ENCODE measurements at places on chromosomes 6 and 20.

DNA sequence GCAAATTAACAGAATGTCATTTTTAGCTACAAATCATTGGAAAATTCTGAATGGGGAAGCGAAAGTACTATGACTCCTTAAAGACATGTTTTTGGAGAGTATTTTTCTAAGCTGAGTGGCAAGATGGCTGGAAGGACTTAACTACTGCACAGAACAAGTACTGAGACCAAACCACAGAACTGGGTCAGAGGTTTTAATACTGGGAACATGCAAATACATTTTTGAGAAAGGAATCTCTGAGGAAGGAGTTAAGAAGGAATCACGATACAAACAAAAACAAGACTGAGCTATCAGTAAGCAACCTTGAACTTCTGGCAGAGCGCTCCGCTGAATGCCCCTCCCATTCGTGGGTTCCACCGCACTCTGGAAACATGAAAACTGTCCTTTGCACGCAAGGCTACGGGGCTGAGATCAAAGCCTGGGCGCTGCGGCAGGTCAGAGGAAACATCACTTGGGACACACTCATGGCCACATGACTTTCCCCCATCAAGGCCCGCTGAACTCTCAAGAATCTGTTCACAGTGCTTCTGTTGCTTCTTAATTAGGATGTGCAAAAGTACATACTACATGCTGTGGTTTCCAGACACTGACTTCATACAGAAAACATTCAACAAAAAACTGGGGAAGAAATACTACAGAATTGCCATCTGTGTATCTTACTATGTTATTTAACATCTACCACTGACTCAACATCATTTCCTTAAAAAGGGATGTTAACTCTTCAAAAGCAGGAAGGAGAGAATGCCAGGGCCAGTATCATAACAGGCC lies 27.8 kb downstream of the SLC23A2 start:
- no peak for DNase-seq

DNA sequence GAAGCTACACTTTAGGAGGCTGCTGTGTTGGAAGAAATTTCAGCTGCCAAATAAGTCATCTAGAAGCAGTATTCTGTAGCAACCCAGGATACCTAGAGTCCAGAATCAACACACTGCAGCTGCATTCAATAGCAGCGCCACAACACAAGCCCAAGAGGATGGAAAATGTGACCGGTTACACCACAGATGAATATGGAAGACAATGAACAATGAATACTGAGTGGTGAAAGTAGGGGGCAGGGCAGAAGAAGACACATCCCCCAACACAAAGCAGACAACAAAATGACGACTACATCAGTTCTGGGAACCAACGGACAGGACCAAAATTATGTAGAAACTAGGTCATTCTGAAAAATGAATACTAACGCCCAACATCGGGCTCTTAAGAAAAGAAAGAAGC lies 38.2 kb downstream of the KIF6 start:
- DNase-seq: no peak

GRCh38 chr6:37058084-37058586 lies 52.7 kb downstream of the FGD2 start:
- DNase-seq: peak; percentile 85

DNA sequence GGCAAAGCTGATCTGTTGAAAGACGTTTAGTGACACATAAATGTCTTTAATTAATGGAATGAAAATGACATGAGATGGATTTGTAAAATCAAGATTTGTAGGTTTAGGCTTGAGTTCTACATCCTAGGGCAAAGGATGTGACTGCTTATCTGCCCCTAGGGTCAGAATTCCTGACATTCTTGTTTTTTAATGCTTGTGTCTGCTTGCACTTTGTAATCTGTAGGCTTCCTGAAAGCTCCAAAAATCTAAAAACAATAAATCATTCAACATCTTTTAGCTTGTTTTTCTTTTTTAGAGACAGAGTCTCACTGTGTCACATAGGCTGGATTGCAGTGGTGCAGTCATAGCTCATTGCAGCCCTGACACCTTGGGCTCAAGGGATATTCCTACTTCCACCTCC lies 107.9 kb upstream of the MLIP start:
- no peak for DNase-seq

DNA sequence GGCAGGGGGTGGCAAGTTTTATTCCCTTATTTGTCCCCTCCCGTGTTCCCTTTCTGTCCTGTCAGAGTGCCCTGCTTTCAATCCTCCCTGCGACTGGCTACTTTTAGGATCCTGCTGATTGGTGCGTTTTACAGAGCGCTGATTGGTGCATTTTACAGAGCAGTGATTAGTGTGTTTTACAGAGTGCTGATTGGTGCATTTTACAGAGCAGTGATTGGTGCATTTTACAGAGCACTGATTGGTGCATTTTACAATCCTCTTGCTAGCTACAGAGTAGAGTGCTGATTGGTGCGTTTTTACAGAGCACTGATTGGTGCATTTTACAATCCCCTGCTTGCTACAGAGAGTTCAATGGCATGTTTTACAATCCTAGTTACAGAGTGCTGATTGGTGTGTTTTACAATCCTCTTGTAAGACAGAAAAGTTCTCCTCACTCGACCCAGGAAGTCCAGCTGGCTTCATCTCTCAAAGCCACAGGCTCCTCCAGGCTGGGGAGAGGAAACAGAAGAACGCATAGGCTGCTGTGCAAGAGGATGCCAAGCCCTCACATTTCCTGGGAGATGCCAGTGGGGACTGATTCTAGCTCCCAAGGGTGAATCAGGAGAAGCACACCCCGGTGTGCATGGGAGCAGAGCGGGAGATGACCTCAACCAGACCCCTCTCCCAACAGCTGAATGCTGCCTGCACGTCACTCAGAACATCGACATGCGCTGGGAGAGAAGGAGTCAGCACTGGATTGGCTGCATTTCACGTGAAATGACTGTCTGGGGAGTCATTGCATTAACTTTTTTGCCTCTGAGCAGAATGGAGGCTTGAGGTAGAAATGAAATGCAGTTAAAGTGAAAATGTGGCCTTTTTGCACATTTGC lies 48.3 kb upstream of the SLC22A23 start:
- no peak for DNase-seq

GRCh38 chr20:14761903-14762302 lies 424.5 kb upstream of the FLRT3 start:
- DNase-seq: no peak

GRCh38 chr6:132132422-132132821 lies 181.2 kb upstream of the CCN2 start:
- no peak for DNase-seq

GRCh38 chr6:153842491-153842890 lies 196.5 kb upstream of the OPRM1 start:
- no peak for DNase-seq

GRCh38 chr20:4836935-4837334 lies 115.2 kb downstream of the PRND start:
- no peak for DNase-seq

GRCh38 chr6:49565855-49566254 lies 15.4 kb downstream of the C6orf141 start:
- DNase-seq: no peak

GRCh38 chr20:50646483-50646996 lies 44.8 kb downstream of the RIPOR3 start:
- no peak for DNase-seq

DNA sequence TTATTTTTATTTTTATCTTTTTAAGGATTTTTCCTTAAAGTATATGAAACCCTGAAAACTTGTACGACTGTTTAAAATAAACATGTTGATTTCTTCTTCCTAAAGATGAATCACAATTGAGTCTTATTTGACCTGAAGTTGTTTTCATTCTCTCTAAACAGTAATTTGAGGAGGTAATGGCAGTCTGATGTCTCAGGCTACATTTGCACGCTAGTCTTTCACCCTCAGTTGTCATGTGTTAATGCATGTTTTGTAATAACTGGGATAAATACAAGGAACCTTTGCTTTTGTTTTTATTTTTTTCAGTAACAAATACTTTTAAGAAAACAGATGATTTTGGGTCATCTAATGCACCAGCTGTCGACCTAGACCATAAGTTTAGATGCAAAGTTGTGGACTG lies 55.2 kb downstream of the SCAND1 start:
- no peak for DNase-seq

- no peak for DNase-seq
Measured at GRCh38 chr6:56959094-56959493, 4.2 kb downstream of the BEND6 start.

DNA sequence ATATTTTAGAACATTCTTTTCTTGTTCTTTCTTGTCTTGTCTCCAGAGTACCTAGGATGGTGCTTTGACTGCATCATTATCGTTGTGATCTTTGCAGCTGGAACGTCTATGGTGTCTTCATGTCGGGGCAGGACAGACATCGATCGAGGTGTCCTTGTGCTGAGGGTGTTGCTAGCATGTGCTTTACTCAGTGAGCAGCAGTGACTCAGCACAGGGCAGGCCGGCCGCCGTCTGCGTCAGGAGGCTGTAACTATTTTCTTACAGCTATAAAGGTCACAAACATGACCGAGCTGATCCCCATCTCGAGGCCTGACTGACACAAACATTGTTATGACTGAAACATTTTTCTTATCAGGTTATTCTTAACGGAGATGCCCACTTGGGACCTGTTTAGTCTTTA lies 14.9 kb upstream of the CTCFL start:
- no peak for DNase-seq

- DNase-seq: no peak
Measured at GRCh38 chr6:47687432-47687831, 10.9 kb upstream of the ADGRF4 start.

DNA sequence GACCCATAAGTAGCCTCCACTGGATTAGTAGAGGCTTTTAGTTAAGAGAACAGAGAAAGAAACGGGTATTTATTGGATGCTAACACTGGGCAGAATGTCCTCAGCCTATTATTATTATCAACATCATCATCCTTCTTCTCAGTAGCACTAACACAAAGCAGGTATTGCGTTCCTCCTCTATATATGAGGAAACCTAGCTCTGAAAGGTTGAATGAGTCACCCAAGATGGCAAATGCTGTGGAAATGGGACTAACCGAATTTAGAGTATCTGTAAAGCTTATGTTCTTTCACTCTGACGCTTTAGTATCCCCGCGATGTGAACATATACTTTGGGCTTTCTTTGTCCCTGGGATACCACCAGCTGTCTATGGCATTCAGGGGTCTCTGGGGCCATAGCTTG lies 77.0 kb downstream of the ADTRP start:
- DNase-seq: no peak

DNA sequence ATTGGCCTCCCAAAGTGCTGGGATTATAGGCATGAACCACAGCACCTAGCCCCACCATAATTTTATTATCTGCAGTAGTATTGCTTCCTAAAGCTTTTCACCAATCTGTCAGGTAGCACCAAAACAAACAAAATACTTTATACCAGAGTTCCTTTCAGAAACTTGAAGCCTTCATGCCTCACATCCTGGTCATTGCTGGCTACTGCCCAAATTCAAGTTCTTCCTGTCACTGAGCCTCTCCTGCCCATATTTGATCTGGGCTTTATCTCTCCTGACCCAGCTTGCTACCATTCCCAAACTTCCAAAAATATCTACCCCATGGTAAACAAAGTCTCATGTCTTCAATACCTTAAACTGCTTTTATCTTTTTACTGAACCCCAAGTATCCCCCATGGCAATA lies 34.9 kb upstream of the DST start:
- DNase-seq: no peak

DNA sequence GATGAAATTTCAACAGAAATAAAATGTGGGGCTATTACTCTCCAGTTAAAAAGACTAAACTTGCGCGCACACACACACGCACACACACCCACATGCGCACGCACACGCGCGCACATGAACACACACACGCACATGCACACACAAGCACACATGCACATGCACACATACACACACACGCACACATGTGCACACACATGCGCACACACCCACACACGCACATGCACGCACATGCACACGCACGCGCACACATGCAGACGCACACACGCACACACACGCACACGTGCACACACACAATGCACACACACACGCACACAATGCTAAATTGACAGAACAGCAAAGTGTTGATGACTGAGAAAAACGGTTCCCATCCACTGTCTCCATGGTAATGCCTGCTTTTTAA lies 754.1 kb downstream of the CBLN4 start:
- DNase-seq: no peak

DNA sequence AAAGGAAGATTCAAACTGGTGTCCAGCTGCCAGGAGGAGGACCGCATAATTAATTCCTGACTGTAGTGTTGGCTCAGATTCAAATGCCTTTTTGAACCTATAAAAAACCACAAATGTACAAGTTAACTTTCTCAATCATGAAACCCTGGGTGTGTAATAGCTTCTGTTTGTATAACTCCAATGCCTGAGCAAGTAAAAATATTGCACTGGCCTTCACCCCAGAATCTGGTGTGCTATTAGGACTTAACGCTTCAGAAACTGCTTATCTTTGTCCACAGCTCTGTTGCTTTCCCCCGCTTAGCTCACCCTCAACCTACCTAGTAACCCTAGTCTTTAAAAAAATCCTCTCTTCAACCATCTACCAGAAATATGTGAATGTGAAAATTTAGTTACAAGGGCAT lies 119.1 kb upstream of the MAP7 start:
- DNase-seq: no peak

DNA sequence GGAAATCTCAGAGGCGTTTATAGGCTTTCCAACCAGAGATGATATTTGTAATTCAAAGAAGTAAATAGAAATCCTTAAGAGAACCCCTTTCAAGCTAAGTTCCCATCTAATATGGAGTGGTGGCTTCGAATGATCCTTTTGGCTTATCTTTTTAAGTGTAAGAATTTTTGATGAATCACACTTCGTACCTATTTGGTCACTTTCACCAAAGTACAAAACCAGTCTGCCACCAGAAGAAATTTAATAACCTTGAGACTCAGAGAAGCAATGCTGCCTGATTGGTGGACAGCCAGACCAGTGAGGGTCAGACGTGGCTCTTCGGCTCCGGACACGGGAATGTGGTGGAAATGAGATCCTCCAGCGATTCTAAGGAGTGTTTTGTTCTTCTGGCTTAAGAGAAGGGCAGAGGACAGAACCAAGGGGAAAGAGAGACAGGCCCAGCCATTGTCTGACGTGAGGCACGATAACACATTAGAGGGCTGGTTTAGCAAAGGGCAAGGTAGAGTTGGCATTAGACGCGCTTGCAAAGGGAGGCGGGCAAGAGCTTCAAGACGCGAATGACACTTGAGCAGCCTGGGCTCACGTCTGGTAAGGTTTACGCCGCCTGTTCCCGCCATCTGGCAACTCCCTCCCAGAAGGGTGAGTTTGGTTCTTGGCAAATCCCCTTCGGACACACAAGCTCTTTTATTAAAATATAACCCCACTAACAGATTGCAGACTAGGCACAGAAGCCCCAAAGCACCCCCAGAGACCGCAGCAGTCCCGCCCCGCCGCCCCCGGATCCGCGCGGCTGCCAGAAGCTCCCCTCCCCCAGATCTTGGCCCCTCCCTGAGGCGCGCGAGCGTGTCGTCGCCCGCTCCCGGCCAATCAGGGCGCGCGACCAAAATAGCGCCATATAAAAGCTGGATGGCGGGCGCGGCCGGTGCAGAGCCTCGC lies 50.0 kb upstream of the EZR start:
- DNase-seq: no peak

GRCh38 chr20:62749851-62750445 lies 41.3 kb downstream of the NTSR1 start:
- no peak for DNase-seq

GRCh38 chr6:144123836-144124235 lies 26.5 kb upstream of the STX11 start:
- DNase-seq: no peak

GRCh38 chr20:53789989-53790675 lies 196.5 kb upstream of the ZNF217 start:
- DNase-seq: no peak

Measured in gastrocnemius medialis (tissue), 4 donors.